NCI-H146 (cell line): ENCODE measurements at places on chromosomes 6 and 20.
A peak's percentile ranks its signal among the peaks of the same experiment; 100 is the strongest.

DNA sequence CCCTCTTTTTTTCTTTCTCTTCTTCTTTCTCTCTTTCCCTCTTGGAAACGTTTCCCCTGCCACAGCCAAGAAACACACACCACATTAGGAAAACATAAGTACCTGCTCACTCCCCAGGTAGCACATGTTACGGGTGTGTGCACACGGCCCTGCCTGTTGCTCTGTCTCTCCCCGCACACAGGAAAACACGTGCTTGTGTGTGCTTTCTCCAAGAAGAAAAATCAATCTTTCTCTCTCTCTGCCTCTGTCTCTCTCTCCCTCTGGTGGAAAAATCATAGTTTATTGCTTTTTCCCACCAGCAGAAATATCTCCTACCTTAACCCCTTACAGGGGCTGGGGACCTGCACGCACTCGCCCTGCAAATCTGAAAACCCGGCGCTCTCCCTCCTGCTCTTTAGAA lies 102.3 kb downstream of the EDN3 start:
- peak; percentile 4 for DNase-seq

DNA sequence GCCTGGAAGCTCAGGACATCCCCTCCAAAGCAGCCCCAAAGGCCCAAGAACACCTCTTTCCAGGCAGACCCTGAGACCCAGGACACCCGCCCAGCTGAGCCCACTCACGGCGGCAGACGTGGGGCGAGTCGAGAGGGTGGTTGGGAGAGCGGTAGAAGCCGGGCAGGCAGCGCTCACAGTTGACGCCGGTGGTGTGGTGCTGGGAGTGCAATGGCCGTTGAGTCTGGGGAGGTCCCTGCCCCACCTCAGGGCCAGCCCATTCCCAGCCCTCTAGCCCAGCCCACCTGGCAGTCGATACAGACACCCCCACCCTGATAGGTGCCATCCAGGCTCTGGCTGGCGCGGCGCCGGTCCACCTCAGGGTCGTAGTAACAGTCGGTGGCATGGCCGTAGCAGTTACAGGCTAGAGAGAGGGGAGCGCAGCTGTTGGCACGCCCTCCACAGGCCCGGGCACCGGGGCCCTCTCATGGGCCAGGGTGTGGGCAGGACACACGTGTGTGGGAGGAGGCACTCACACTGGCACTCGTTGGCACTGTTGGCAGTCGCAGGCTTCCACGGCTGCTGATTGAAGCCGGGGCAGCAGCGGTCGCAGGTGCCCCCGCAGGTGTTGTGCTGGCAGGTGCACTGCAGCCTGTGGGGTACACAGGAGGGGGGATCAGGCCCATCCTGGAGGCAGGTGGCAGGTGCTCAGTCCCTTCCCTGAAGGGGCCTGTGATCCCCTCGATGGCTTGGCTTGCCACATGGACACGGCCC lies 20.5 kb downstream of the LAMA5 start:
- no peak for DNase-seq

DNA sequence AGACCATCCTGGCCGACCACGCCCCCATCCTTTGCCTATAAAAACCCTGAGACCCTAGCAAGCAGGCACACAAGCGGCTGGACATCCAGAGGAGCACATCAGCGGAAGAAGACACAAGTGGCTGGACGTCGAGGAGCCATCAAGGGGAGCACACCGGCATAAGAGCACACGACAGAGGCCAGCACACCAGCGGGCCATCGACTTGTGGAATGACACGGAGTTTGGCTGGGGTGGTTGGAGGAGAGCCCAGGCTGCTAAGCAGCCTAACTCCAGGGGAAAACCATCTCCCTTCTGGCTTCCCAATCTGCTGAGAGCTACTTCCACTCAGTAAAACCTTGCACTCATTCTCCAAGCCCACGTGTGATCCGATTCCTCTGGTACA lies 44.8 kb upstream of the BCLAF1 start:
- no peak for DNase-seq

DNA sequence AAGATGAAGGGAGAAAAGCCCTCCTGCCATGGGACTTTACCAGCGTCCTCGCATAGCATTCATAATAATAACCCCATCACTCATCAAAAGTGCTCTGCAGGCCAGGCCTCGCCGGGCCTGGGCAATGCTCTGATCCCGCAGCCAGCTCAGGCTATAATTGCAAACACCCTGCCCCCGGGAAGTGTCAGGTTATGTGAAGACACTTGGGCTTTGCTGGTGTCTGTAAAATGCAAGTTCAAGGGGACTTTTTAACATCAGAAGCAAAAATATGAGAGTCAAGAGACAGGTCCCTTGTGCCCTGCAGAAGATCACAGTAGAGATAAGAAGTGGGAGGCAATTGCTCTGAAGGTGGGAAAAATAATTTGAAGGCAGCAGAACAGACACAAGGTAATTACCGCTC lies 381.0 kb downstream of the MAFB start:
- DNase-seq, result no peak

GRCh38 chr20:19252451-19253120 lies 40.1 kb downstream of the SLC24A3 start:
- no peak for DNase-seq

GRCh38 chr6:21527731-21528130 lies 65.8 kb upstream of the SOX4 start:
- no peak for DNase-seq

DNA sequence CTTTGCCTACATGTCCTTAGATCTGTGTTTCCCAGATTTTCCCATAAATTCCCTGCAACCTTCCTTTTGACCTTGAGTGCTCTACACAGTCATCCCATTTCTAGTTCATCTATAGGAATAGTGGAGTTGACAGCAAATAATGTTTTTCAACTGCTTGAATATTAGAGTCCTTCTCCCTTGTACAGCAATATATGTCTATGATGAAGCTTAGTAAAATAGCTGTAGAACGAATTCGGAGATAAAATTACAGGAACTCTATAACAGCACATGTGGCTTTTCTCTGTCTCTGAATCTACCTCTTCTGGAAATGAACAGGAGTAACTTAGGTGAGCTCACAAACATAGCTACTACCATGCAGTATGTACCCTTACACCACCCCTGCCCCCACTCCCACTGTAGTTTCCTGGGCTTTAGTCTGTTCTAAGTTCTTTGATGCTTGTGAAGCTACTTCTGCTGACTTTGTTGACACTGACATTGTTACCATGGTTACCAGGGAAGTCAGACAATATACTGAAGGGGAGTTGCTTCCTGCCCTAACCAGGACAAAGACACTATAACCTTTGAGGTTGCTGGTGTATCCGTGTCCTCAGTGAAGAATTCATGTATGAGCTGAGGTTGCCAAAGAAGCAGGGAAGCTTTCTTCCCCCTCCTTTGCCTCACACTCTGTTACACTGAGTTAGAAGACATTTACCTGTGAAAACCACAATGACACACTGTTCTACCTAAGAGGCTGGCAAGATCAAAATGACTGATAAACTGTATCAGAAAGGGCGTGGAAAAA lies 35.8 kb upstream of the SHLD1 start:
- DNase-seq, result peak; percentile 58

DNA sequence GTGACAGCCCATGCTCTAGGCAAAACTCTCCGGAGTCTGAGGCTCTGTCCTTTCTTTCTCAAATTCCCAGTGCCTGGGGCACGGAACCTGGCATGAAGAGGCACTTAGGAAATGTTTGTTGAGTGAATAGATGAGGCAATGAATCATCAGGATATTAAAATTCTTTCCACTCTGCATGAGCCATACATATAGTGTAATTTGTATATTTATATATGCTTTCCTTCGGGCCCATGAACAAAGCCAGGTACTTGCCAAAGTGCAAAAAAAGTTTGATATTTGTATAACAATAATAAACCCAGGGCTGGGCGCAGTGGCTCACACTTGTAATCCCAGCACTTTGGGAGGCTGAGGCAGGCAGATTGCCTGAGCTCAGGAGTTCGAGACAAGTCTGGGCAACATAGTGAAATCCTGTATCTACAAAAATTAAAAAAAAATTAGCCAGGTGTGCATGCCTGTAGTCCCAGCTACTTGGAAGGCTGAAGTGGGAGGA lies 212.3 kb upstream of the ZNF217 start:
- DNase-seq, result no peak

DNA sequence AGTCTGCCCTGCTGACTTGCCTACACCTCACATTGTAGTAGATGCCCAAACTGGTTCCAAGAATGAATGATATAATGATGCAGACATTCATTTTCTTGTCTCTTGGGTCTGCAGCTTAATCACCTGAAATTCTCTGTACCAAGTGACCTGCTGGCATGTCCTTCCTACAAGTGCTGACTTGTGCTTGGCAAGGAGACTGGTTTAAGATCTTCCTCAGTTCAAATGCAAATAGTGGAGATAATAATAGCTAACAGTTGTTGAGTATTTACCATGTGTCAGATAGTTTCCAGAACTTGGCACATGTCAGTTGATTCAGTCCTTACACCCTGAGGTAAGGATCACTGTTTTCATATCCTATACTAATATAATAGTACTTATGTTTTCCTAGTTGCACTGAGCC lies 223.4 kb downstream of the SLC24A3 start:
- DNase-seq, result no peak

GRCh38 chr20:43529051-43529450 lies 21.6 kb downstream of the L3MBTL1 start:
- no peak for DNase-seq

DNA sequence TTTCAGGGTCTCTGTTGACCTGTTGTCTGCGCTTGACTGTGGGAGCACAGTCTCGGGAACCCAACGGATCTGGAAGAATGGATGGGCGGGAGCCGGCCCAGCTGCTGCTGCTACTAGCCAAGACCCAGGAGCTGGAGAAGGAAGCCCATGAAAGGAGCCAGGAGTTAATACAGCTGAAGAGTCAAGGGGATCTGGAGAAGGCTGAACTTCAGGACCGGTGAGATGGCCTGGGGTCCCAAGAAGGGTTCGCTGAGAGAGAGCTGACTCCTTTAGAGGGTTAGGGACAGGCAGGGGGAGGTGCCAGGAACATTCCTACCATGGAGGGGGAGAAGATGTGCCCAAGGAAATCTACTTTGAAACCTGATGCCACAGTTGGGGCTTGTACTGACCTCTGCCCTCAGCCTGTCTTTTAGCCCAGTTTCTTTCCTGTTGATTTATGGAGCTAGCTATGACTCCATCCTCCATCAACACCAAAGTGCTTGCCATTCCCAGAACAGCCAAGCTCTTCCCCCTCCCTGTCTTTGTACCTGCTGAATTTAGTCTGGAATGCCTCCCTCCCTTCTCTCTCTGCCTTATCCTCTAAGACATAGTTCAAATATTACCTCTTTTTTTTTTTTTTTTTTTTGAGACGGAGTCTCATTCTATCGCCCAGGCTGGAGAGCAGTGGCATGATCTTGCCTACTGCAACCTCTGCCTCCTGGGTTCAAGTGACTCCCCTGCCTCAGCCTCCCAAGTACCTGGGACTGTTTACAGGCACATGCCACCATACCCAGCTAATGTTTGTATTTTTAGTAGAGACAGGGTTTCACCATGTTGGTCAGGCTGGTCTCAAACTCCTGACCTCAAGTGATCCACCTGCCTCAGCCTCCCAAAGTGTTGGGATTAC lies 12.2 kb downstream of the CEP250 start:
- DNase-seq, result no peak

DNA sequence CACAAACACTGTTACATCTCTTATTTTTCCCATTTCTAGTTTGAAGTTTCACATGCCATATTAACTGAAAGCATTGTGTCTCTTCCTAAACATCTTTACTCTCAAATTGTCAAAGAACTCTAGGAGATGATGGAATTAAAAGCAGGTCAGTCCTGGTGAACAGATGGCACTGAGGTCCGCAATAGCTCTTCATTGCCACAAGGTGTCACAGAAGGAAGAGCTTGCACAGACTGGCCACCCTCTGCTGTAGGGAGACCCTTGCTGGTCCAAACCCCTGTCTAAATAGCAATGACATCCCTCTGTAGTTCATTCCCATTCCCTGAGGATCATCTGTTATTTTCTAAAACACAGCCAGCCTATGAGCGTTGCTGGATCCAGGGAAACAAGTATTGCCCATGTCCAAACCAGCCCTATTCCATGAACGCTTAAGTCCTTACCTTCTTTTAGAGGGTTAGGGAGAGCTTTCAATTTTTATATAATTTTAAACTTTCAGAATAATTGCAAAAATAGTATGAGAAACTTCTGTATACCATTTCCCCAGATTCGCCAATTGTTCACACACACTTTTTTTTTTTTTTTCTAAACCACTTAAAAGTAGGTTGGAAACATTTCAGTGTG lies 10.1 kb upstream of the HDAC2 start:
- DNase-seq, result peak; percentile 34

DNA sequence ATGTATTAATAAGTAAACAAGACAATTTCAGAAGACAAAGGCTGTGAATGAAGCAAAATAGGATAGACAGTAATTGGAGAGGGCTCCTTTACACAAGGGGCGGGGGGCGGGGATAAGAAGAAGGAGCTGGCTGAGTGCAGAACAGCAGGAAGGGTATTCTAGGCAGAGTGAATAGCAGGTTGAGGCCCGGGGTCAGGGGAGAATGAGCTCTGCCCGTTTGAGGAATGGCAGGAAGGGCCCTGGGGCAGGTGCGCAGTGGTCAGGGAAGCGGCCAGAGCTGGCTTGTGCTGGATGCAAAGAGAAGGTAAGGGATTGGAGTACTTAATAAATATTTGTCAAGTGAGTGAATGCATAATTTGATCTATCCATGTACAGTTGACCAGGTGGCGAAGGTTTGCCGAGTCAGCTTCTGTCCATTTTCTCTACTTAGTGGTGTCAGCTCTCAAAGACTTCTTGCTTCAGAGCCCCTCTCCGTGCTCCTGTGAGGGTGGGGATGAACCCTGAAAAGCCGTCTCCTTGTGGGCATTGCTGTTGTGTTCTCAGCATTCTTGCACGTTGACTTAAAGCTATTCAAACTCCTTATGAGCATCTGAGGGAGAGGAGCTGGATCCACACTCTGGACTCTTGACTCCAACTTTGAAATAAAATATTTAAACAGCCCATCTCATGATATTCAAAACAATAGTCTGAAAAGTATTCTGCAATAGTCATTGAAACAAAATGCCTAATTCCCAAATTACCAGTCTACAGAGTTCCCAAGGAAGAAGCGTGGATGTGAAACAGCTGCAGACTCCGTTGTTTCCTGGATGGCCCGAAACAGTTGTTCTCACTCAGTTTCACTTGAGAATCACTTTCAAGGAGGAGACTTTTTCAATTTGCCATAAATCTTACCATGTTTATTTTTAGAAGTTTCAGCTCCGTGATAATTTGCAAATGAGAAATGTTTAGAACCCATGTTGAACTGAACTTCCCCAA lies 105.1 kb downstream of the EDN3 start:
- peak; percentile 8 for DNase-seq

- no peak for DNase-seq
Observed at GRCh38 chr6:168628732-168629245, 187.8 kb downstream of the SMOC2 start.

DNA sequence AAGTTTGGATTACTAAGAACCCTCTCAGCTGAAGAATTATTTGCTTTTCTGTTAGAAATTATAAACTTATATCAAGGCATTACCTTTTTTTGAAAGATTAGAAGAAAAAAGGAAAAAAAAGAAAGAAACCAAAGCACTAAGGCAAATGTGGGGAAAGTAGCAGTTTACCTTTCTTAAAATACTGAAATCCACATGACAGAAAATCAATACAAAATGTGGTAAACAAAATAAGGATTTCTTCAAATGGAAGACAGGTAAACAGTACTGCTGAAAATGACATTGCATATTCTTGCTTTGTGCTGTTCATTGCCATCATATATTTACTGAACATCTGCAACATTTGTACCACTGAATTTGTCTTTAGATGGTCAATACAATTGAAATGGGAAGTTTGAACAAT lies 411.2 kb upstream of the PLCB4 start:
- no peak for DNase-seq
